ENCODE measurements at places on chromosomes 7 and 10.

DNA sequence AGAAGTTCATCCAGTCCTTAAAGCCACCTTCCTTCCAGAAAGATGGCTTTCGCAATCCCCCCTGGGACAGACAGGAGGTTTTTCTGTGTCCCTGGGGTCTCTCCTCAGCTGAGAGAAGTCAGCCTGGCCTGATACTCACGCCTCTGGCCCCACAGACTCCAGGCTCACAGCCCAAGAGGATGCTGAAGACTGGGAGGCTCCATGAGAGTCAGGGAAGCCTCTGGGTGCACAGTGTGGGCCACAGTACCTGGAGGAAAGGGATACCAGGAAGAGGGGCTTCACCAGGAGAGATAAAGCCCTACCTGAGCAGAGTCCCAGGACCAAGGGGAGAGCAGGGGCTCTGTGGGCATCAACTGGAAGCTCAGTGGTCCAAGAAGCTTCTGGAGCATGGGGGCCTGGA lies 324.4 kb downstream of the GRID1 start:
- no peak overlapping the region for H3K4me3 ChIP-seq
- no peaks in the 10 kb centered on the region for H3K4me1 ChIP-seq
- H3K36me3 ChIP-seq = no peaks in the 10 kb centered on the region
- DNase-seq = no peak
- no peak overlapping the region for H3K27ac ChIP-seq

DNA sequence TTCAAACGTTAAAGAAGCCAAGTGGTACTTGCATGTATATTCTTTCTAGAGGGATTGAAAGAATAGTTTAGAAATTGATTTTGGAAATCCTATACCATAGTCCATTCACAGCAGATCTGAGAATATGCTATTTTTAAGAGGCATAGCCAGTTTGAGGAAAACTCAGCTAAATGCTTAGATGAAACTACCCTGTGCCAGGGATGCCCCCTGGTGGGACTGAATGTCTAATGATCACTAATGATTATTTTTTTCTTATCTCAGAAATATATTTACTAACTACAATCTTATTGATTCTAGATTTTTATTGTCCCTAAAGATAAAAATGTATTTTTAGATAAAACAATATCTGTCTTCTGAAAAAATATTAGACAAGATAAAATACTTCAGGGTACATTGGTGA lies 844.9 kb upstream of the PHF14 start:
- peak; percentile 31 for DNase-seq
- no peak overlapping the region for H3K4me3 ChIP-seq
- no peaks in the 10 kb centered on the region for H3K36me3 ChIP-seq

- DNase-seq = no peak
- no peaks in the 10 kb centered on the region for H3K27me3 ChIP-seq
- H3K4me1 ChIP-seq = peaks cover 14% of the 10 kb centered on the region
- H3K4me3 ChIP-seq = peak overlapping the region; percentile 44
- H3K27ac ChIP-seq = no peak overlapping the region
Measured at GRCh38 chr7:130995252-130996081, 261.5 kb upstream of the KLF14 start.

DNA sequence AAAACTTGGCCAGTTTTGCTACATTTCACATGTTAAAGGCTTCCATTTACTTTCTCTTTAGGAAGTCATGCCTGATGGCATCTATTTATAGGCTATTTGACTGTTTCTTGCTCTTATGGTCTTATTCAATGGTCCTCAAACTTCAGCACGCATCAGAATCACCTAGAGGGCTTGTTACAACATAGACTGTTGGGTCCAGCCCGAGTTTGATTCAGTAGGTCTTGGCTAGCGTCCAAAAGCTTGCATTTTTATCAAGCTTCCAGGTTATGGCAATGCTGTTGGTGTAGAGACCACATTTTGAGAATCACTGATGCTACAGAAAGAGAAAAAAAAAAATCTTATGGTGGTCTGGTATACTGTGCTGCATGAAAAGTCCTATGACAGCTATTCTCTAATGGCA lies 51.9 kb downstream of the MTPN start:
- no peak overlapping the region for H3K4me3 ChIP-seq
- peaks cover 33% of the 10 kb centered on the region for H3K36me3 ChIP-seq
- H3K4me1 ChIP-seq = peaks cover 6% of the 10 kb centered on the region
- no peaks in the 10 kb centered on the region for H3K27me3 ChIP-seq
- DNase-seq = no peak
- no peak overlapping the region for H3K27ac ChIP-seq

DNA sequence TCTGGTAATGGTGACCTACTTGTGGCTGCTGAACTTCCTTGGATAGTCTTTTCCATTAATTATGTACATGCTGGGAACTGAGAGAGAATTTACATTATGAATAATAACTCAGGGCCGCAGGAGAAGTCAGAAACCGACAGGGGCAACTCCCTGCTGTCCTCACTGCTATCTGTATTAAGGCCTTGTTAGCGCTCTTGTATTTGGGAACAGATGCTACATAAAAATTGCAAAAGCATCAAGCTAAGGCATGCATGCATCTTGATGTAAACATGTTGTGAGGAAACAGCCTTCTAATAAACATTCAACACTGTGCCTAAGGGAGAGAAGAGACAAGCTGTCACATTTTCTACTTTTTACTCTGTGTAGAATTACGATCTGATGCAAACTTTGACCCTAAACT lies 158.4 kb downstream of the PARD3 start:
- DNase-seq = peak; percentile 55
- H3K36me3 ChIP-seq = no peaks in the 10 kb centered on the region
- H3K27me3 ChIP-seq = no peaks in the 10 kb centered on the region
- no peak overlapping the region for H3K4me3 ChIP-seq

- no peak overlapping the region for H3K4me3 ChIP-seq
- no peak overlapping the region for H3K27ac ChIP-seq
- H3K27me3 ChIP-seq = no peaks in the 10 kb centered on the region
- no peaks in the 10 kb centered on the region for H3K36me3 ChIP-seq
- no peaks in the 10 kb centered on the region for H3K4me1 ChIP-seq
Measured at GRCh38 chr7:48307041-48307714, 135.9 kb downstream of the ABCA13 start.

- H3K27me3 ChIP-seq = peaks cover 73% of the 10 kb centered on the region
- H3K27ac ChIP-seq = no peak overlapping the region
- DNase-seq = no peak
- H3K4me1 ChIP-seq = peaks cover 22% of the 10 kb centered on the region
- no peak overlapping the region for H3K4me3 ChIP-seq
- H3K36me3 ChIP-seq = no peaks in the 10 kb centered on the region
Measured at GRCh38 chr7:127250312-127251035, 2.3 kb downstream of the GRM8 start.

DNA sequence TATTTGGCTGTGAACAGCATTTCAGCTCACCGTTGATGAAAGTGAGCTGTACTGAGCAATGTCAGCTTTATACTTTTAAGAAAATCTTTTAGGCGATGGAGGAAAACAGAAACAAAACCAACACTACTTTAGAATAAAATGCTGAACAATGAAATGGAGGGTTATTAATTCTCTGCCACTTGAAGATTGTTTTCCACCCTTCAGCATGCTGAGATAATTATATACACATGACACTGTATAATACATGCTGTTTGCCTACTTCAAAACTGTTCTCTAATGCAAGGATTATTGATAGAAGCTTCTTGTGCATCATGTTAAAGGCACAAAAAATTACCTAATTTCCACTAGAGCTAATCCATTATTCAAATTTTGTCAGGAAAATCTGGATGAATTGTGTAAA lies 66.8 kb downstream of the CACNA2D1 start:
- no peaks in the 10 kb centered on the region for H3K36me3 ChIP-seq
- H3K4me1 ChIP-seq = no peaks in the 10 kb centered on the region
- no peak for DNase-seq

DNA sequence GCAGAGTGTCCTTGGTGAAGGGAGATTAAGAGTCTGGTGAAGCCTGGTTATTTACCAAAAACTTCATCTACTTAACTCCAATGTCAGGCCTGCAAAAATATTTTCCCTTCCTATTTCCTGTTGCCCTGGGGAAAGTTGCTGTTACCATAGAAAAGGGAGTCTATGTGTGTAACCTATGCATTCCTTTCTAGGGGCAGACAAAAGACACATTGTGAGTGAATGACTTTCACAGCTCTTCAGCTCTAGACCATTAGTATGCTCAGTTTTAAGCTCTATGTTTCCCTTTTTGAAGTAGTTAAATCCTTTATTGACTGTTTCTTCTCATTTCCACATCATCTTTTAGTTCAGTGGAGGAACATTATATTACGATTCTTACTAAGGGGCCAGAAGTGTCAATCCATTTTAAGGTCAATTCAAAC lies 45.6 kb upstream of the SGCE start:
- no peak overlapping the region for H3K4me3 ChIP-seq
- peak; percentile 60 for DNase-seq
- no peaks in the 10 kb centered on the region for H3K36me3 ChIP-seq
- H3K4me1 ChIP-seq = peaks cover 10% of the 10 kb centered on the region
- H3K27ac ChIP-seq = peak overlapping the region; percentile 69

- no peaks in the 10 kb centered on the region for H3K27me3 ChIP-seq
- H3K4me1 ChIP-seq = peaks cover 1% of the 10 kb centered on the region
- no peak for DNase-seq
Measured at GRCh38 chr7:135388616-135389015, 121.3 kb downstream of the CNOT4 start.

DNA sequence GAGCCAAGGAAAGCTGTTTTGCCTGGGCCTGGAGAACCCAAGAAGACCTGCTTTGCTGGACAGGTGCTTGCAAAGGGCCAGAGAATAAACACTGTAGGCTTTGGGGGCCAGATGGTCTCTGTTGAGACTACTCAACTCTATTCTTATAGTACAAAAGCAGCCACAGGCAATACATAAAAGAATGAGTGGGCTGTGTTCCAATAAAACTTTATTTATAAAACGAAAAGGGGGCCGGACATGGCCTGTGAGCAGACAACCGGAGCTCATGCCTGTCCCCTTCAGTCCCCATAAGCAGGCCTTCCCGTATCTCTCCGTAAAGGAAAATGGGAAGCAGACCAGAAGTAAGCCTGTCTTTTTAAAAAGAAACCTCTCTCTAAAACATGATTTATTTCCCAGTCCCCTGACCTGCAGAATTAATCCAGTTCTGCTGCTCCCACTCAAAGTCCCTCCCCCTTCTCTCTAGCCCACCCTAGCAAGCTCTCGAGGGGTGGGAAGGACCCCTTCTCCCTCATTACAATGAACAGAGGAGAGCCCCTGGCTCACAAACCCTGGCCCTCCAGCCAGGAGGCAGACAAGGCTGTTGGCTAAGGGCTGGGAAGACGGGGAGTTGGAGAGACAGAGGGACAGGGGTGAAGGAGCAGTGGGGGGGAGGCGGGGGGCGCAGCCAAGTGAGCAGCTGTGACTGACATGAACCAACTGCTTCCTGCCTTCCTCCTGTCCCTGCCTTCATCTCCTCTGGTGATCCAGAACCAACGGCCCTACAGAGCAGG lies 177.8 kb downstream of the NEURL1 start:
- no peak for DNase-seq
- no peak overlapping the region for H3K27ac ChIP-seq
- no peaks in the 10 kb centered on the region for H3K27me3 ChIP-seq
- no peak overlapping the region for H3K4me3 ChIP-seq
- H3K36me3 ChIP-seq = peaks cover 21% of the 10 kb centered on the region
- peaks cover 16% of the 10 kb centered on the region for H3K4me1 ChIP-seq

DNA sequence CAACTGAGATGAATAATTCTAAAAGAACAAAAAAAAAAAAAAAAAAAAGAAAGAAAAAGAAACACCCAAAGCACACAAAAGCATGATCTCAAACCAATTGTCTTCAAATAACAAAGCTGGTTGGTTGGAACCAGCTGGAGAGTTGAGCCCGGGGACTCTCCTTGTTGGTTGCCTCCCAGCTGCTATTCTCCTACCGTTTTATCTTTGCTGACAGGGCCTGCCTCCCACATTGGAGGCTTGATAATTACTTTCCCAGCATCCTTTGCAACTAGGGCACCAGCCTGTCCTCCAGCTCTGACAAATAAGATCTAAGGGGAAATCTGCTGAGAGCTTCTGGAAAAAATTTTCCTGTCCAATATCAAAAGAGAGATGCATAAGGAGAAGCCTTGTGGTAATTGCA lies 6.8 kb downstream of the PON1 start:
- H3K4me3 ChIP-seq = no peak overlapping the region
- no peaks in the 10 kb centered on the region for H3K4me1 ChIP-seq
- no peaks in the 10 kb centered on the region for H3K27me3 ChIP-seq
- DNase-seq = no peak

DNA sequence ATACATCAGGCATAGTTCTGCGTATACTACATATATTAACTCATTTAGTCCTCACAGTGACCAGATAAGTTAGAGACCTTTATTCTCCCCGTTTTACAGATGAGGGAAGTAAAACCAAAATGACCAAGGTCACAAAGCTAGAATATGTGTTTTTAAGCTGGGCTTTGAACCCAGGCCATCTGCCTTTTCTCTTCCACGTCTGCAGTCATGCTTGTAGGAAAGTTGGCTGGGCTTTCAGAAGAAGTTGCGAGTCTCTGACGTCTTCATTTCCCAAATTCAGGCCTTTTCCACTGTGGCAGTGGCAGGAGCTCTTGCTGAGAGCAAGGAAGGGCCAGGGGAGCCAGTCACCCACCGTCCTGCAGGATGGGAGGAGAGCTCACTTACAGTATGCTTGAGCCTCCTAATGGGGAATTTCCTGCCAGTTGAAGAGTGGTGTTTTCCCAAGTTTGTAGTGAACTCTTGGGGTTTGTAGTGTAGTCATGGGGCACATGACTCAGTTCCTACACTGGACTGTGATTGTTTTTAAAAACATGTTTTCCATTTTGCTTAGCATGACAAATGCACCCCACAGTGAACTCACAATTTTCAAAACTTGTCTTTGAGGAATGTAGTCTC lies 34.2 kb downstream of the CYP17A1 start:
- peak overlapping the region; percentile 64 for H3K27ac ChIP-seq
- H3K36me3 ChIP-seq = peaks cover 28% of the 10 kb centered on the region
- no peak overlapping the region for H3K4me3 ChIP-seq
- H3K27me3 ChIP-seq = no peaks in the 10 kb centered on the region
- H3K4me1 ChIP-seq = peaks cover 9% of the 10 kb centered on the region
- DNase-seq = peak; percentile 99

GRCh38 chr7:47367369-47367768 lies 214.5 kb downstream of the TNS3 start:
- DNase-seq = no peak
- no peak overlapping the region for H3K4me3 ChIP-seq
- H3K27me3 ChIP-seq = peaks cover 24% of the 10 kb centered on the region
- no peaks in the 10 kb centered on the region for H3K36me3 ChIP-seq
- H3K27ac ChIP-seq = no peak overlapping the region

DNA sequence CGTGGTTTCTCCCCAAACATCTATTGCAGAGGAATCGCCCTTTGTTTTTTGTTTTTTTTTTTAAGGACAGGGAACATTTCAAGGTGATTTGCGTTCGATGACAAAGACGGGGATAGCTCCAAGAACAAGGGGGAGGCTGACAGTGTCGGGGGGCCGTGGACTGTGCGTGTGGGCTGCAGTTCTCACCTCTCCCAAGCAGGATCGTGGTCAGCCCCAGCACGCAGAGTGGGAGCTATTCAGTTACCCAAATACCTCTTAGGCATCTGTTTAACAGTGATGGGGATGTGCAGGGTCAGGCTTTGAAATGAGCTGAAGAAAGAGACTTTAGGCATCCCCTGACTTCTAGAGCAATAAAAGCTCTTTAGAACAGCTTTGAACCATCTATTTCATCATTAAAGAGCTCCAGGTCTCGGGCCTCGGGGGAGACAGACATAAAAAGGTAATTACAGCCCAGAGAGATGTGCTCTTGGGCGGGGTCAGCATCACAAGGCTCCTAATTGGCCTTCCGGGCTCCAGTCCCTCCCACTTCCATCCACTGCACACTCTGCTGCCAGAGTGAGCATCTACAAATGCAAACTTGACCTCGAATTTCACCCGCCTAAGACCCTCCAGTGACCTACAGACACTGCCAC lies 97.3 kb downstream of the MYL10 start:
- no peak overlapping the region for H3K27ac ChIP-seq
- H3K4me3 ChIP-seq = no peak overlapping the region
- H3K36me3 ChIP-seq = no peaks in the 10 kb centered on the region
- peaks cover 35% of the 10 kb centered on the region for H3K27me3 ChIP-seq
- H3K4me1 ChIP-seq = peaks cover 4% of the 10 kb centered on the region
- DNase-seq = no peak
